ENCODE measurements at places on chromosomes 13 and 19.

DNA sequence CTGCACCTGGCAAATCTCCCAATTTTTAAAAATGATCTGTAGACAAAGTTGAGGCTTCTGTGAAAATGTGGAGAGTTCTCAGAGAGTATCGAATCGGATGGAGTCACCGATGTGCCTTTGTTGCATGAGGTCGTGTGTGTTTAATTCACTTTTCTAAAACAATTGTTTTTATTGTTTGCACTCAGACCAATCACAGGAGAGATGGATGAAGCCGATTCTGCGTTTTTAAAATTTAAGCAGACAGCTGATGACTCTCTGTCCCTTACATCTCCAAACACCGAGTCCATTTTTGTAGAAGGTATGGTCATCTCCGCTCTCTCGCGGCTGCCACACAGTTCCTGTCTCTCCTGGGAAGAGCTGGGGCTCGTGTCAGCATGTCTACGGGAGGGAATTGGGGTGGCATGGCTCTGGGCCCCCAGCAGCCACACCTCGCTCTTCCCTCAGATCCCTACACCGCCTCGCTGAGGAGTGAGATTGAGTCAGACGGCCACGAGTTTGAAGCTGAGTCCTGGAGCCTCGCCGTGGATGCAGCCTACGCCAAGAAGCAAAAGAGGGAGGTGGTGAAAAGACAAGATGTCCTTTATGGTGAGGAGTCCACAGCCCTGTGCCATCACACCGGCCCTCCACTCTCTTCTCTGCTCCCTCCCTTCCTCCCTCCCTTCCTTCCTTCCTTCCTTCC lies 47.2 kb downstream of the PEX11G start:
- DNase-seq, result no peak

- DNase-seq, result peak; percentile 76
Observed at GRCh38 chr19:50315773-50316448, 13.3 kb downstream of the KCNC3 start.

- no peak for DNase-seq
Observed at GRCh38 chr13:68597641-68598040, 1367.5 kb upstream of the PCDH9 start.

- no peak for DNase-seq
Observed at GRCh38 chr13:67299751-67300150, 69.6 kb upstream of the PCDH9 start.

GRCh38 chr19:47798904-47799266 lies 5.5 kb downstream of the TPRX1 start:
- no peak for DNase-seq

DNA sequence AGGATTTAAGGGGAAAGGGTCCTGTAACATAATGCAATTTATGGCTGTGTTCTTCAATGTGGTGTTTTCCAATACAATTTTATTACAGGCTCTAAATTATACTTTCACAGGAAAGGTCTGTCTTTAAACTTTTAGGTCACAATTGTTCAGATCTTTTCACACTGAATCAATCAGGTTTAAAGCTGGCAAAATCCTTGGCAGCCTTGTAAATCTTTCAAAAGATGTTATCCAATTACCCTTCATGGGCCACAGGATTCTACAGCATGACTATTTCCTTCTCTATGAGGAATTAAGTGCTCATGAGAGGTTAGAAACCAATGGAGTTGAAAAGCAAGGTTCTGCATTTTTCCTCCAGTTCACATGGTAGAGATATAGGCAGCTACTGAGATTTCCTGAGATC lies 211.5 kb upstream of the MIR17HG start:
- no peak for DNase-seq

DNA sequence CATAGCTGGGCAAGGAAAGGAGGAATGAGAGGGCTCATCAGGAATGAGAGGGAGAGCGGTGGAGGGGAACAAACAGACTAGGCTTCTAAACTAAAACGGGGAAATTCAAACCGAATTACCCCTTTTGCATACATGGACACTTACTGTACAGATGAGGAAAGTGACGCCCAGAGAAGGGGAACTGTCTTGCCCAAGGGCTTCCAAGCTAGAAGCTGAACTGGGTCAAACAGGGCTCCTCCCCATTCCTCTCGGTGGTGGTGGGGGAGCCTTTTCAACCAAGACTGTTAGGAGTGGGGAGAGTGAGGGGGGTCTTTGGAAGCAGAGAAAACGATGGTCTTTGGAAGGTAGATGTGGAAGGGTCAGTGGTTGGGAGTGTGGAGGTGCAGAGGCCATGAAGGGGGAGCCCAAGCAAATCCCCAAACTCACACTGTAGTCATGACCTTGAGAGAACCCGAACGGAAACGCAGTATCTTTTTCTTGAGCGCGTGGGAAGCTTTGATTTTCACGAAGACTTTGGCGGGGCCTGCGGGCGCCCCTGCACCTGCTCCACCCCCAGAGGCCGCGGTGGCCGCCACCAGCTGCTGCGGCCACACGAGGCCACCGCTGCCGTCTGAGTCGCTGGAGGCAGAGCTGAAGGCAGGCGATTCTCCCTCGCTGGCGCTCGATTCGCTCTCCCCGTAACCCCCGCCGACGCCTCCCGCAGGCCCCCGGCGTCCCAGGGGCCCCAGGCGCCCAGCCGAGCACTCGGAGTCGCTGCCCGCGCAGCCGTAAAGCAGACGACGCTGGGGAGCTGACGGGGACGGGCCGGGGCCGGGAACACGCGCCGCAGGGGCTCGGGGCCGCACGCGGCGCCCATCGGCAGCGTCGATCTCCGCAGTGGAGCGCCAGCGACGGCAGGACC lies 12.3 kb upstream of the GNG8 start:
- no peak for DNase-seq

GRCh38 chr19:31832176-31832548 lies 482.9 kb upstream of the TSHZ3 start:
- no peak for DNase-seq

DNA sequence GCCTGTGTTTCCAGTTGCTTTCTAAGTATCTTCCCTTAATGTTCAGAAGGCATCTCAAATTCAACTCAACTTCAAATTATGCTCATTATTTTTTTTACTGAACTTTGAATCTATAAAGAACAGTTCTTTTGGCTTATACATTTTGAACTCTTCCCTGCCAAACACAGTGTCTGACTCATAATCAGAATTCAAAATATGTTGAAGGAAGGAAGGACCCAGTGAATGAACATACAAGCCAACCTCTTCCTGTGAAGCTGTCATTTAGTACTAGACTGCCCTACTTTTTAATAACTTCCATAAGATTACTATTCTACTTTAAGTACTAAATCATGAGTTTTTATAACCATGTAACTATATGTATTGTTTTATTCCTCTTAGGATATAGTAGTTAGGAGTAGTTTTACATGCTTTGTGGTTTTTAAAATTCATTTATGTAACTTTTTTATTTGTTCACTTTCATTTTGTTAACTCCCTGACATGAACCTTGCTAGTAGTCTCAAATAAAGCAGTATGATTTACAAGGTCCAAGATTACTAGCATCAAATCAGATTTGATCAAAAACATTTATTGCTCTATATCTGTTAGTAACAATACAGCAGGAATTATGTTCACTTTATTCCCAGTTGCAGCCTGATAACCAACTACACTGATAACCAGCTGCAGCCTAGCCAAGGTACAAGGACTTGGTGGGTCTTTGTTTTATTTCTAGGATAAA lies 6.4 kb downstream of the NUDT15 start:
- no peak for DNase-seq

GRCh38 chr13:31967155-31967554 lies 64.4 kb upstream of the FRY start:
- DNase-seq, result no peak

DNA sequence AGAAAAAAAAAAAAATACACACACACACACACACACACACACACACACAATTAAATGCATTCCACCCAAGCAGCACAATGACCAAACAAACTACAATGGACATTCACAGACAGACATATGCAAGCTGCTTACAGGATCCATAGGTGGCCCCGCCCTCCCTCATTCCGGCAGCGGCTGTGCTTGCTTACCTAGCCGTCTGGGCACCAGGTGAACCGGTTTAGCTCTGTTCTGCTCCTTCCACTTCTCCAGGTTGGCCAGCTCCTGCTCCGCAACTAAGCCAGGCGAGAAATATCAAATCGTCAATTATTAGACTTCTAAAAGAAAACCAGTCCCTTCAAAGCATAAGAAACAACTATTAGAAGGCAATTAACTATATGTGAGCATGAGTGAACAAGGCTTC lies 23.1 kb downstream of the EPSTI1 start:
- DNase-seq, result no peak

DNA sequence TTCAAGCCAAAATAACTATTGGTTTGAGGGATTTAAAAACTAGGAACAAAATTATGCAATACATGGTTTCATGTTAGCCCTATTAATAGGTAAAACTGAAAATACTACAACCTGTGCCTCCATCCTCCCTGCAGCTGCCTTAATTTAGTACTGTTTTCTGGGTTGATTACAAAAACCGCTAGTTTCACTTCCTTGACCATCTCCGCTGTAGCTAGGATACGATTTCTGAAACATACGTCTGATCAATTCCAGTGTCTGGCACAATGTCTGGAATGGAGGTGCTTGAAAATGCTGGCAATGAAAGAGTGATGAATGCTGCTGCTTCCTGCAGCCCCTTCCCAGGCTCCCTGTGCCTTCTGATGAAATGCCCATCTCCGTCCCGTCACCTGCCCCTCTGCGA lies 273.5 kb downstream of the SHISA2 start:
- no peak for DNase-seq

GRCh38 chr13:40389081-40389641 lies 277.3 kb downstream of the FOXO1 start:
- DNase-seq, result peak; percentile 49

- DNase-seq, result no peak
Observed at GRCh38 chr19:17944301-17944700, 11.5 kb downstream of the CCDC124 start.

- DNase-seq, result no peak
Observed at GRCh38 chr19:28468701-28469459, 744.1 kb downstream of the UQCRFS1 start.

DNA sequence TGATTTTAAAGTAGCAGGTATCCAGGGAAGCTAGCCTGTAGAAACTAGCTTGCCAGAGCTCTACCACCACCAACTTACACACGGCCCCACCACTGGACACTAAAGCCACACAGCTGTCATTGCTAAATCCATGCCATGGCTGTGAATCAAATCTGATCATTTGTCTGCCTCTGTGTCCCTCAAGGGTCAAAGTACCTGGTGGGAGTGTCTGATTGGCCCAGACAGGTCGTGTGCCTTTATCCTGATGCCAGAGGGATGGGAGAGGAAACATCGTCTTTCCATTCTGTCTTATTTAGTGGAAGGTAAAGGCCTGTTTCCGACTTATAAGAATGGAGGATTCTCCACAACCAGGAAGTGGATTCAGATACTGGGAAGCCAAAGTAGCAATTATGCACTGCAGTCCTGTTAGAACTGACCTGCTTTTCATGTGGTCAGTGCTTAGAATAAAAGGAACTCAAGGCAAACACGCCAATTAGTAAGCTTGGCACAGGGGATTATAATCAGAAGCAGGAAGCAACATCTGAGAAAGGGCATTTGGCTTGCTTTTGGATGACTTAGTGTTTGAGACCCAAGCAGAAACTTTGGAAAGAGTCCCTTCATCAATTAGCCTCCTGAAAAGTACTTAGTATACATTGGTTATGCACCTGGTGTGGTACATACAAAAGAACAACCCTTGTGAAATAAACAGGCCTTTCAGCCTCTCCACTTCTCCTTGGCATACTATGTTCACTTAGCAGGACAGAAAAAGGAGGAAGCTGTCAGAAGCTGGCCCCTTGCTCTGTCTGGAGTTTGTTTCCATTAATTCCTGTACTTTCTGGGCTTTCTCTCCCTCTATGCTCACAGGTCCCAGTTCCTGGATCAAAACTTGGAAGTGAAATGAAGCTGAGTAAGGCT lies 192.4 kb downstream of the NUFIP1 start:
- DNase-seq, result peak; percentile 19

DNA sequence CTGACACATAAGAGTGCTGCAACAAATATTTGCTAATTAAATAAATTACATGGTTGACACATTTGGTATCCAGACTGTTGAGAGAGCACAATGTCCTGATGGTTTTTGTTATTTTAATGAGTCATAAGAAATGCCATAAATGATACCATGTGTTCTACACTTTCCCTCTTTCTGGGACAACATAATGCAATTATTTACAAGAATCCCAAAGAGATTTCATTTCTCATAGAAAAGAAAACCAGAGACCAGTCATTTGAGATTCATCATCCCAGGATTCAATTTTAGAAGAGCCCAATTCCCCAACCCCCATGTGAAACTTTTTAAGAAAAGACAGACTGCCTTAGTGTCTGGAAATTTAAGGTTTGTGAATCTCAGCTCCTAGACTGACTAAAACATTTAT lies 399.6 kb downstream of the DCT start:
- DNase-seq, result no peak

DNA sequence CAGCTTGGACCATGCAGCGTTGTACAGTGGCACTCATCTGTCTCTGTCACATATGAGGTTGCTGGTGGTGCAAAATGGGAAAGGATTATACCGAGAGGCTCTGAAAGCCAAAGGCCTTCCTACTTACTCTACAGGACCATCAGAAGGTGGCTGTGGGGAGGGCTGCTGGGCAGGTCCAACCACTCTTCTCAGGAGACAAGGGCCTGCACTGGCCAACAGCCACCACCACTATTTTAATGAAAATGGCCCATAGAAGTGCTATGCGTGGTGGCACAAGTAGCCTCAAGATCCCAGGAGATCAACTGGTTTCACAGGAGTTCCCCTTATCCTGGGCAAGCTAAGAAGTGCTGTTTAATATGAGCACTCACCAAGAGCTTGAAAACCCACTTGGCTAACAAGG lies 52.3 kb downstream of the MRPL57 start:
- no peak for DNase-seq

DNA sequence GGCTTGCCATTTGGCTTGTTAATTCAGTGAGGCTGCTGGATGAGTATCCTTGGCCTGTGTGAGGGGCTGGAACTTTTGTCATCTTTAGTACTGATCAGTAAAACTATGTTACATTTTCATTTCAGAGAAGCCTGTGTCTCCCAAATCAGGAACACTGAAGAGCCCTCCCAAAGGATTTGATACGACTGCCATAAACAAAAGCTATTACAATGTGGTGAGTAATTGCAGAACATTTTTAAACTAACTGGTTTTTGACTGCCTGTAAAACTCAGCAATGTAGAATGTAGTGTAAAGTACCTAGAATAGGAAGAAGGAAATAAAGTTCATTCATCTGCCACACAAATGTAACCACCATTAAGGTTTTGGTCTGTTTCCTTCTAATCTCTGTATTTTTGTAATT lies 87.4 kb upstream of the TEX29 start:
- DNase-seq, result no peak

DNA sequence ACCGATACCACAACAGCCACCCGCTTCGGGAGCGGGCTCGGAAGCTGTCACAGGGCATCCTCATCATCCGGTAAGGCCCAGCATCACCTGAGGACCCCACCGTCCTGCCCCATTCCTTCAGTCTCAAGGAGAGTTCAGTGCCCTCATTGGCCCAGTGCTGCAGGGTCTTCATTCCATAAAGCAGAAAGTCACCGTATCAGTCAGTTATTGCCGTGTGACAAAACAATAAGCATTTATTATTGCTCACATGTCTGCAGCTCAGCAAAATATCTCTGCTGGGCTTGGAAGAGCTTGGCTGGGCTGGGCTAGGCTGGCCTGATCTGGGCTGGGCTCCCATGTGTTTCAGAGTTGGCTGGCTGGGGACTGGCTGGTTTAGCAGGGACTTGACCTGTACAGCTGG lies 8.1 kb upstream of the MRI1 start:
- DNase-seq, result no peak

- DNase-seq, result peak; percentile 71
Observed at GRCh38 chr13:68927387-68928026, 1180.1 kb upstream of the ATXN8OS start.

Measured in Karpas-422 (cell line).